ENCODE measurements at places on chromosomes 7 and 10.
A peak's percentile ranks its signal among the peaks of the same experiment; 100 is the strongest.

GRCh38 chr10:28281726-28282315 lies 21.0 kb downstream of the MPP7 start:
- DNase-seq = no peak

DNA sequence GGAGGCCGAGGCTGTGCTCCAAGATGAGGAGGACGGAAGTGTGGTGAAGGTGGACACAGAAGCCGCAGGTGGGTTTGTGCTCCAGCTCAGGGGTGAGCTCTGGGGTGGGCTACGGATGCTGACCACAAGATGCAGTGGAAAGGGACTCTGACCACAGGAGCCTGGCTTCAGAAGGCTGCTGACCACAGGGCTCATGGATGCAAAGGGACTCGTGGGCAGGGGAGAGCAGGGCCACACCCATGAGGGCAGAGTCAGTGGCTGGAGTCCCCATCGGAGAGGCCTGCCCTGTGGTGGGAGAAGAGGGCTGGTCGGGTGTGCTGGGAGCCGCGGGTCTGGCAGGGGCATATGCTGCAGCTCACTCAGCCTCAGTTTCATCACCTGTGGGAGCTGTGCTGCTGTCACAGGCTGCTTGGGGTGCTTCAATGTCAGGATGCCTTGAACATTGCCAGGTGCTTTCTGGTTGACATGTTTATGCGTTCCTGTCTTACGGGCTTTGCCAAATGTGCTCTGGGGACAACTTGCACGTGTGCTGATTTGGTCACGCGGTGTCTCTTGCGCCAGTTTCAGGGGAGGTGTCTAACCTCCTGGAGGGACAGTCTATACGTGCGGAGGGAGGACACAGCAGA lies 13.7 kb downstream of the SCART1 start:
- no peak for DNase-seq

- DNase-seq = no peak
Measured at GRCh38 chr7:50330696-50331095, 26.2 kb downstream of the IKZF1 start.

DNA sequence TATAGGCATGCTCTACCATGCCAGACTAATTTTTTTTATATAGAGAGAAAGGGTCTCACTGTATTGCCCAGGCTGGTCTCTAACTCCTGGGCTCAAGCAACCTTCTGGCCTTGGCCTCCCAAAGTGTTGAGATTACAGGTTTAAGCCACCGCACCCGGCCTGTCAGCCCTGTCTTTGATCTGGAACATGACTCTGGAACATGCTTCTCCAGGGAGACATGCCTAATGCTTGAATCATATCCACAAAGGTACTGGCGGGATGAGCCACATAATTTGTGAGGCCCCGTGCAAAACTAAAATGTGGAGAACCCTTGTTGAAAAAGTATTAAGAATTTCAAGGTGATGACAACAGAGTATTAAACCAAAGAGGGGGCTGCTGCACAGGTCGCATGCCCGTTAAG lies 282.8 kb downstream of the ARHGAP12 start:
- no peak for DNase-seq

DNA sequence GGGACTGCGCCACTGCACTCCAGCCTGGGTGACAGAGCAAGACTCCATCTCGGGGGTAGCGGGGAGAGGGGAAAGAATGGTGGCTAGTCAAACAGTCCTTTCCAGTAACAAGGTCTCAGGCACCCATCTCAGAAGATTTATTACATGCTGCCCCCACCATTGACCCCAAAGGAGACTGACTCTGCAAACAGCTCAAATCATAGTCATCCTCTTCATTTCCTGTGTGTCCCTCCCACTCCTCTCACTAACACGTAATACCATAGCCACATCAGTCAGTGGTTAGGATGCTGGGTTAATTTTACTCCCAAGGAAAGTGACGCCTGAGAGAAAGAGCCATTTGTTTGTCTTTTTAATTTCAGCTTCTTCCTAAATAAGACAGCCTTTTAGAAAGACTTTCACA lies 56.6 kb upstream of the BET1 start:
- no peak for DNase-seq

- no peak for DNase-seq
Measured at GRCh38 chr10:5892007-5892406, 2.0 kb downstream of the FBH1 start.

GRCh38 chr10:17144032-17144431 lies 14.4 kb upstream of the CUBN start:
- DNase-seq = no peak

- DNase-seq = no peak
Measured at GRCh38 chr10:14219411-14219810, 111.3 kb downstream of the FRMD4A start.

DNA sequence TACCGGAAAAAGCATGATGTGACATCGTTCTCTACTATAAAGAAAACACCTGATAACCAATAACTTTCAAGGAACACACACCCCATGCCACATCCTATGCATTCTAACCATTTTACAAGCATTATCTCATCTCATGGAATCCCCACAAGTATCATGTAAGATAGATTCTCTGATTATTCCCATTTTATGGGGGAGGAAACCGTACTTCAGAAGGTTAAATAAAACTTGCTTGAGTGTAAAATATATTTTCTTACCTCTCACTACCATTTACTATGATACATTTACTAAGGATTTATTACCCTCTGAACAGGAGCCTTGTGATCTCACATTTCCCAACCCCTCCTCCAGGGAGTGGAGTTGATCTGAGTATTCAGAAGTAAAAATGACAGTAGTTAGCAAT lies 522.7 kb downstream of the CNTNAP2 start:
- DNase-seq = no peak

- no peak for DNase-seq
Measured at GRCh38 chr7:36514289-36515243, 124.9 kb downstream of the ANLN start.

DNA sequence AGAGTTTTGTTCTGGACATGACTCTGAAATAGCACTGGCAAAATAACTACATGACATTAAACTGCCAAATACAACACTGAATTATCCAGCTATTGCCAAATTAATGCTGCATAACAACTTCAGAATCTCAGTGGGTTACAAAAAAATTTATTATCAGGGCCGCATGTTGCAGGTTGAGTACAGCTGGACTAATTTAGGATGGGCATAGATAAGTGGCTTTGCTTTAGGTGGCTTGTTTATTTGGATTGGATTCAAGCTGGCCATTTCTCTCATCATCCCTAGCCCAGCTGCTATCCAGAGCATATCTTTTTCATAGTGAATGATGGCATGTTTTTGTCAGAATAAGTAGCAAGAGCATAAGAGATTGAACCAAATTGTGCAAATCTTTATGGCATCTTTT lies 1277.1 kb downstream of the REEP3 start:
- DNase-seq = no peak

- no peak for DNase-seq
Measured at GRCh38 chr10:105774881-105775280, 1133.8 kb downstream of the SORCS3 start.

- no peak for DNase-seq
Measured at GRCh38 chr7:142795339-142795863, 24.6 kb downstream of the PRSS2 start.

- no peak for DNase-seq
Measured at GRCh38 chr7:116259871-116260440, 49.6 kb downstream of the TES start.

DNA sequence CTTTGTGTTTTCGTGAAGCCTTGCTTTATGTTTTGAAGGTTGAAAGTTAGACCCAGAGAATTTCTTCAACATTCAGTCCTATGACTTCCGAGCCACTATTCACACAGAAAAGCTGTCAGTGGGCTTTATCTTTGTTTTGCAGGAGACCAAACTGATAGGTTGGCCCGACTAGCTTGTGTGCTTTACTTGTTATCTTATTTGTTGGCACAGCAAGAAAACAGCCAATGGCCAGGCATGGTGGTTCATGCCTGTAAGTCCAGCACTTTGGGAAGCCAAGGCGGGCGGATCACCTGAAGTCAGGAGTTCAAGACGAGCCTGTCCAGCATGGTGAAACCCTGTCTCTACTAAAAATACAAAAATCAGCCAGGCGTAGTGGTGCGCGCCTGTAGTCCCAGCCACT lies 16.0 kb upstream of the GDI2 start:
- DNase-seq = no peak

DNA sequence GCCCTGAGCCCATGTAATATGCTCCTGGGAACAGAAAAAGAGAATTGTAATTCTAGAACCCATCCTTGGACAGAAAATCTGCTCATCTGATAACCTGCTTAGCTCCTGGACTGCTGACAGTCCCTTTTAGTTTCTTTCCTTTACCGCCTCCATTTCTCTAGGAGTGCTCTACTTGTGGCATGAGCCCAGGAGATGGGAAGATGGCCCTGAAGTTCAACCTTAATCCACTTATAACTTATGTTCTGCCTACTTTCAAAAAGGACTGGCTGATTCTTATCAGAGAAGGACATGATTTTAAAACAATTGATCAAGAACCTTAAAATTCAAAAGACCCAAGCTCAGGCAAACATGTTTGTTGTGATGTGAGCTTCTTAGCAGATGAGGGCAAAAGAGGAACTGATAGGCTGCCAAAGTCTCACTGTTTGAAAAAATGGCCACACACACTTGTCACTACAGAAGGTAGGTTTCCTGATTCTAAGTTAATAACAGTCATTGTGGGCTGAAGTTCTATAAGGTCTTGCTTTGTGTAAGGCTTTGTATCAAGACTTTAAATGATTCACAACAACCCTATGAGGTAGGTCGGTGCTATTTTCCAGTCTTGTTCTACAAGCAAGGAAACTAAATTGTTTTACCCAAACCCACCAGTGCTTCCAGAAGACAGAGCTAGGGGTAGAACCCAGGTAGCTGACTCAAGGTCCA lies 94.3 kb upstream of the AFAP1L2 start:
- no peak for DNase-seq

- DNase-seq = no peak
Measured at GRCh38 chr7:17706275-17706674, 234.0 kb downstream of the SNX13 start.

DNA sequence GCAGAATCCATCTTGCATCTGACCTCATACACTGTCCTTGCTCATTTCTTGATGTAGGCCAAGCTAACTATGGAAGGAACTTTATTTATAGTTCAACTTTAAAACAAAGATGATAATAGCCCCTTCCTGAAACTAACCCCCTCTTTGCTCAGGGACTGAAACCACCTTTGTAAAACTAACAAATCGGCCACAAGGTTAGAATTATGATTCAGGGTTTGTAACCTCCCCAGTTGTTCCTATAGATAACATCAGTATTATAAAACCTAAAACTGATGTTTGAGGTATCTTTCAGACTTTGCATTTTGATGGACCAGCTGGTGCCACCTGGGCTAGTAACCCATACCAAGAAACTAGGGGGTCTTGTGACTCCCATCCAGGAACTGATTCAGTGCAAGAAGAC lies 143.4 kb downstream of the SH2D4B start:
- no peak for DNase-seq

DNA sequence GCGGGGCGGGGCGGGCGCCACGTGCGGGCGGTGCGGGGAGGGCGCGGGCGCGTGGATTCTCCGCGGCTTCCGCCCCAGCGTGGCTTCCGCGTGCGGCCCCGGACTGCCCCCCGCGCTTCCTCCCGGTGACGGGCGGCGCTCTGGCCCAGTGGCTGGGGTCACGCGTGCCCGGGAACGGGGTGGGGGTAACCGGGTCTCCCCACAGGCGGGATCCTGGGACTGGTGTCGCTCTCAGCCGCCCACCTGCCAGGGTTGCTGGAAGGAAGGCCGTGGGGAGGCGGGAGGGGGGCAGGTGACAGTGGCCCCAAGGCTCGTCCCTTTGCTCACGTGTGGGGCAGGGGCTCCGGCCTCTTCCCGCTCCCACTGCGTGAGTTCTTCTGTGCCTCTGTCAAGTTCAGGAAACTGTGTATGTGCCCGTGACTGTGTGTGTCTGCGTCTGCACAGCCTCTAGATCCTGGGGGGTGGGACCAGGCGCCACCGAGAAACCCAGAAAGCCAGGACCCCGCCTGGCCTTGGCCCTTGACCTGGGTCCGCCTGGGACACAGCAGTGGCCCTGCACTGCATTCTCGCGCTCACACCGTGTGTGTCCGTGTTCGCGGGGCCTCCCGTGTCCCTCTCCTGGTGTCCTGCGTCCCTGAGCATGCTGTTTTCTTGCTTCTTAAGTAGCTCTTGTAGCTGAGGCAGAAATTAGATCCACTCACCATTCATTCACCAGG lies 919 bp downstream of the MAFK start:
- peak; percentile 53 for DNase-seq

DNA sequence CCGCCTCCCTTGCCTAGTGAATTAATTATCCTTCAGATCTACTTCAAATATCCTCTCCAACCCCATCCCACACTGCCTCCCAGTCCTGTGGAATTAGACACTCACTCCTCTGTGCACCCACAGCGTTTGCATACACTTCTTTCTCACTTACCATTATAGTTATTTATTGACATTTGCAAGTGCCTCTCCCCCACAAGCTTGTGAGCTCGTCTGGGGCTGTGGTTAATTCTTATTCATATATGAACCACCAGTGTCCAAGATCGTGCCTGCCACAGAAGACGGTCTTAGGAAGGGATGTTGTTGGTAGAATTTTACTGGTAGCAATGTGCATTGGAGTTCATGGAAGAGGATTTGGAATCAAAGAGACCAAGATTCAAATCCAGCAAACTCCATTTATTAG lies 68.1 kb upstream of the AOAH start:
- DNase-seq = no peak

- DNase-seq = no peak
Measured at GRCh38 chr10:6069081-6069931, 7.1 kb upstream of the IL2RA start.

GRCh38 chr7:22726907-22727713 lies at the start of gene IL6:
TSS of gene IL6 (plus strand) at chr7:22727200. CDS start at chr7:22727263, 63 bp downstream.
- DNase-seq = peak; percentile 66

DNA sequence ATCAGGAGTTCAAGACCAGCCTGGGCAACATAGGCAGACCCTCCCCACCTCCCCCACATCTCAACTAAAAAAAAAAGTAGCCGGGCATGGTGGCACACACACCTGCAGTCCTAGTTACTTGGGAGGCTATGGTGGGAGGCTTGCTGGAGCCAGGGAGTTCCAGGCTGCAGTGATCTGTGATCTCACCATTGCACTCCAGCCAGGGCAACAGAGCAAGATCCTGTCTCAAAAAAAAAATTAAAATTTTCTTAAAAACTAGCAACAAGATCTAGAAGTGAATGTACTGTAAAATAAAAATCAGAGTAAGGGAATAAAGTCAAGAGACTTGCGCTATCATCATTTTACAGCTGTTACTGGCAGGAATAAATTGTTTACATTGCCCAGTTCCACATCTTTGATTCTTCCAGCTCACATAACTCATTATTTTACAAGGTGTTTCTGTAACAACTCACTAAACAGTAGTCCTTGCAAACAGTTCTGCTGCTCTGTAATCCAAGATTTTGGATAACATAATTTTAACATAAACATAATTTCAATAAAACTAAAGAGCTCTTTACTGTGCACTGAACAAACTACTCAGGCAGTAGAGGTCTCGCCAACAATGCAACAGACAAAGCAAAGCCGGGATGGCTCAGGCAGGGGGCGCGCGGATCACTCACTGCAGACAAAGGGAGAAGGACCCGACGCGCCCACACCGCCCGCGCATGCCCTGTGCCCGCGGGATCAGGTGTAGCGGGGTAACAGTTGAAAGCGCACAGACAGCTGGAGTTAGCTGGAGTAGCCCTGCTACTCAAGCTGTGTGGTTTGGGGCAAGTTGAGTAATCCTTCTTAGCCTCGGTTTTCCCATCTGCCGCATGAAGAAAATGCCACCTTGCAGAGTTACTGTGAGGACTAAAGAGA lies 73.3 kb upstream of the NFE2L3 start:
- DNase-seq = peak; percentile 78

GRCh38 chr7:30886608-30887011 lies 25.0 kb upstream of the AQP1 start:
- DNase-seq = no peak

All from suppressor macrophage (primary cell).